CD8-positive, alpha-beta T cell (primary cell): ENCODE measurements at places on chromosomes 2 and 18.

GRCh38 chr2:122112216-122113005 is 357.0 kb downstream of the TSN start:
- no peak for DNase-seq

DNA sequence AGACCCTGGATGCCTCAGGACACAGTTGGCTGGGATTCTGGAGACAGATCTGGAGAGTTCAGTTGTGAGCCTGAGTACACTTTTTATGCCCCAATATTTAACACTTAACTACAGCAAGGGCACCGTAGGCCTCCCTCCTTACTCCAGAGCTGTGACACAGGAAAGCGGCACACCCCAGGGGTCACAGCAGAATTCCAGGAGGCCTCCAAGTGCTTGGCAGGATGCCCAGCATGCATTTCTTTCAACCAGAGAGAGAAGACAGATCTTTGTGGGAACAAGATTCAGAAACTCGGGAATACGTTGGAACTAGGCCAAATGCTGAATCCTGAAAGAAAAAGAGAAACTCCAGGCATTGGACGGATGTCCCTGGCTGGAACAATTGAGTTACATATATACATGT is 199.2 kb upstream of the NT5C1B start:
- no peak for DNase-seq

- DNase-seq: no peak
Measured at GRCh38 chr2:14418115-14418514, 214.4 kb upstream of the LRATD1 start.

DNA sequence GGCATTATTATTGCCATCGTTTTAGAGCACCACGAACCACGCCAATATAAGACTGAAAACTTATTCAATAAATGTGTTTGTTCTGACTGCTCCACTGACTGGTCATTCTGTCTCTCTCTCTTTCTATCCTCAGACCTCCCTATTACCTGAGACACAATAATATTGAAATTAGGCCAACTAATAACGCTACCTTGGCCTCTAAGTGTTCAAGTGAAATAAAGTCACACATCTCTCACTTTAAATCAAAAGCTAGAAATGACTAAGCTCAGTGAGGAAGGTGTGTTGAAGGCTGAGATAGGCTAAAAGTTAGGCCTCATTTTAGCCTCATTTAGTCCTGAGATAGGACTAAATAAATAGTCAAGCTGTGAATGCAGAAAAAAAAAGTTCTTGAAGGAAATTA is 38.8 kb downstream of the G6PC2 start:
- DNase-seq: no peak

DNA sequence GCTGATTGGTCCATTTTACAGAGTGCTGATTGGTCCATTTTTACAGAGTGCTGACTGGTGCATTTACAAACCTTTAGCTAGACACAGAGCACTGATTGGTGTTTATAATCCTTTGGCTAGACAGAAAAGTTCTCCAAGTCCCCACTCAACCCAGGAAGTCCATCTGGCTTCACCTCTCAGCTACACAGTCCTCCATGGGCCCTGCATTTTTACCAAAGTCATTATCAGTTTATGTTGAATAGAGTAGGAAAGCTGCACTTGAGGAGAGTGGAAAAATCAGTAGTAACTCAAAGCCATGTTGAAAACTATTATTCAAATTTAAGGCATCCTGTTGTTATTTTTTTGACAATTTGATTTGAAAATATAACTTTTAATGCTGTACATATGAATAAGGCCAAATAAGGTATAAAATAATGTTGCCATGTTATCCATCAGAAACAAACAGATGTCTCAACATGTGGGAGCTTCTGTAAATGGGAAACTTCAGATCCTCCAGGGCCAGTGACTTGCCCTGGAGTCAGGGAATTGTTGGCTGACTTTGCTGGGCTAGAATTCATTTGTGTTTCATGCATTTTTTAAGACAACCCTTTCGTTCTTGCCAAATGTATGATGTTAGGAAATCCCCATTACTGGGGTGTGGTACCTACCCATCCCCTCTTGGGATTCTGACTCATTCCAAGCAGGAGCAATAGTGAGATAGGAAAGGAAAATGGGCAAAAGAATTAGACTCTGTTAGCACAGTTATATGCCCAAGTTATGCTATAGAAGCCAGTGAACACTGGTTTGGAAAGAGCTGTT is 37.8 kb upstream of the CCDC195 start:
- DNase-seq: no peak

GRCh38 chr2:134582547-134582899 is 136.3 kb downstream of the TMEM163 start:
- no peak for DNase-seq

- no peak for DNase-seq
Measured at GRCh38 chr18:41461114-41461513, 493.9 kb upstream of the PIK3C3 start.

- DNase-seq: no peak
Measured at GRCh38 chr2:43450617-43451016, 145.2 kb downstream of the THADA start.

DNA sequence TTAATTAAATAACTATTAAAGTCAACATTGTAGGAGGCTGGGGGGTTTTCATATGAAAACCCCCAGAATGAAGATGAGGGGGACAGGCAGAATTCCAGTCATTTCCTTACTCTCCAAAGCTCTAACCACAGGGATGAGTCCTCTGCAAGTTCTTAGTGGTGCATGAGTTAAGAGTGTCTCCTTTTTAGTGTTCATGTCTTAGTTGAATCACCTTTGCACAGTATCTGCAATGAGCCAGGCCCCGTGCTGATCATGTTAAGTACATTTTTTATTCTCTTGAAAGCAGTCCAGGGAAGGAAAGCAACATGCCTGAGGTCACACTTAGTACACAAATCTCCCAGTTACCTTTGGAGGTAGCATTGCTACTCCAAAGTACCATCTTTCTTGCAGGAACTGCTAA is 25.7 kb upstream of the MSGN1 start:
- no peak for DNase-seq

DNA sequence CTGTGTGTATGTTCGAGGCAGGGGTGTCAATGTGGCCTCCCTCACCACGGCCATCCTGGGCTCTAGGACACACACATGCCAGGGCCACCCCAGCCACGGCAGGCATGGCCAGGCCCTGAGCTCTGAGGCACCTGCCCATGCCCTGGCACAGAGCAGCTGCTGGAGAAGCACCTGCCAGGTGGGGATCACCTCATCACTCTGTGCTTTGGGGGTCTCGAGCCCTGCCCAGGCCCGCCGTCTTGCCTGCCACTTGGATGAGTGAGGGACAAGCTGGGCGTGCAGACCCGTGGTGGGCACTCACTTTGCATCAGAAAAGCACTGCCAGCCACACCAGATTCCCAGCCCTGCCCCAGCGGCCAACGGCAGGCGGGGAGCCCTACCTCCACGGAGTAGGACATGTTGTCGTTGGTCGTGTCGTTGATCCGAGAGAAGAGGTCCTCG is 33.1 kb downstream of the KIF1A start:
- no peak for DNase-seq

DNA sequence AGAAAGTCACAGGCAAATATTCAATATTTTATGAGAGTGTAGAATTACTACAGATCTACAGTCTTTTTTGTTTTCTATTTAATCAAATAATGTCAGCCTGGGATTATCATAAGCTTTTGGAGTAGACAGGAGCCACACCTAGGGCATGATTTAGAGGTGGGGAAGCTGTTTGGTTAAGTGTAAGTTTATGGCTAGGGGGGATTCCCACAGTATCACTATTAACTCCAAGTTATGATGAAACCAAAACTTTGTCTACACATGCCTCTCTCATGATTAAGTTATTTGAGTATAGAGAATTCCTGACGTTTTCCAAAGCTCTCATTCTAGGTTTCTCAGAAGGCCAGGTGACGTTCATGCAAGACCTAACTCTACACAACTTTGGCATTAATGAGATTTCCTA is 2.1 kb downstream of the SERPINB10 start:
- no peak for DNase-seq

- DNase-seq: no peak
Measured at GRCh38 chr2:120018549-120018948, 5.7 kb downstream of the EPB41L5 start.

- DNase-seq: no peak
Measured at GRCh38 chr2:144443837-144444817, 75.8 kb downstream of the ZEB2 start.

DNA sequence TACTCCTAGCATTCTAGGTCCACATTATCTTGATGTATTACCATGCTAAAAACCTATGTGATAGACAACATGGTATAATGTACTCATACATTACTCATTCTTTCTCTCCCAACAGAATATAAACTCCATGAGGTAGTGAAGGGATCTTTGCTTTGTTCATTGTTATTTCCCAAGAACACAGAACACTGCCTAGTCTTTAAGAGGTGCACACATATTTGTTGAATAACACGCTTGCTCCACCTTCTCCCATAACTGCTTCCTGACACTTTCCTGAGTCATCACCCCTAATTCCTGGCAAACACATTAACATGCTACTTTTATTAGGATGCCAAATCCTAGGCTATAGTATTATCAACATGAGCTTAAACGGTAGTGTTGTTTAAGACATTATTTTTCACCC is 41.3 kb downstream of the REV1 start:
- no peak for DNase-seq

- no peak for DNase-seq
Measured at GRCh38 chr2:176114930-176115625, 1.5 kb upstream of the HOXD10 start.

GRCh38 chr18:77671456-77672167 is 422.0 kb downstream of the GALR1 start:
- DNase-seq: no peak

GRCh38 chr2:187050409-187050998 is 201.5 kb upstream of the ZSWIM2 start:
- DNase-seq: no peak

- no peak for DNase-seq
Measured at GRCh38 chr2:54073796-54074195, 41.6 kb upstream of the ACYP2 start.

GRCh38 chr2:226691255-226691654 is 108.4 kb downstream of the IRS1 start:
- no peak for DNase-seq

DNA sequence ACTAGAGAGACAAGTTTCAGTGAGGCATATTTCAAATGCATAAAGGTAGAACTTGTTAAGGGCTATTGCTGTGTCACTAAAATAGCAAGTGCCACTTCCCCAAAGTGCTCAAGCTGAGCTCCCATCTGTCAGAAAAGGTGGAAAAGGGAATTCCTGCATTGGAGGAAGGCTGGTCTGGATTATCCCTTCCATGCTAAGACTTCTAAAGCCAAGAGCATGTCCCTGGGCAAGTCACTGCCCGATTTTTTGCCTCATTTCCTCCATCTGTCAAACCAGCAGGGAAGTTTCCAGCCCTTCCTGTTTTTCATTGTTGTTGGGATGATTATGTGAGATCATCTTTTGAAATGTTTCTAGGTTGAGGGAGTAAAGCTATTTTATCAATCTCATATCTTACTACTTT is 175.5 kb downstream of the SETBP1 start:
- DNase-seq: no peak

DNA sequence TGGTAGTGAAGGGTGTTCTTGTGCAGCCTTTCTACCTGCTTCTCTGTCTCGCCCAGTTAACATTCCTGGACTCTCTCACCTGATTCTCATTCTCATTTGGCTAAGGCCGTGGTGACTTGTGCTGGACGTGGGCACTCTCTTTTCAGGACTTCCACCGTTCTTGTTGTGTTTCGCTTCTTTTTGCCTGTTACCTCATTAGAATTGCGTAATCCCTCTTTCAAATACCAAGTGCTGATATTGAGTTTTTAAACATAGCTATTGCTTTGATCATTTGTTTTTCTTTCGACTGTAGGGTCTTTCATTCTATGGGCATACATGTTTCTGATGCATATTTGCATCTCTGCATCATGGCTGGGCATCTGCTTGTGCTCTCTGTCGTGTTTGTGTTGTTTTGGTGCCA is 287.0 kb downstream of the ALPK2 start:
- DNase-seq: no peak

- no peak for DNase-seq
Measured at GRCh38 chr2:74374509-74375205, 5.5 kb downstream of the DCTN1 start.

DNA sequence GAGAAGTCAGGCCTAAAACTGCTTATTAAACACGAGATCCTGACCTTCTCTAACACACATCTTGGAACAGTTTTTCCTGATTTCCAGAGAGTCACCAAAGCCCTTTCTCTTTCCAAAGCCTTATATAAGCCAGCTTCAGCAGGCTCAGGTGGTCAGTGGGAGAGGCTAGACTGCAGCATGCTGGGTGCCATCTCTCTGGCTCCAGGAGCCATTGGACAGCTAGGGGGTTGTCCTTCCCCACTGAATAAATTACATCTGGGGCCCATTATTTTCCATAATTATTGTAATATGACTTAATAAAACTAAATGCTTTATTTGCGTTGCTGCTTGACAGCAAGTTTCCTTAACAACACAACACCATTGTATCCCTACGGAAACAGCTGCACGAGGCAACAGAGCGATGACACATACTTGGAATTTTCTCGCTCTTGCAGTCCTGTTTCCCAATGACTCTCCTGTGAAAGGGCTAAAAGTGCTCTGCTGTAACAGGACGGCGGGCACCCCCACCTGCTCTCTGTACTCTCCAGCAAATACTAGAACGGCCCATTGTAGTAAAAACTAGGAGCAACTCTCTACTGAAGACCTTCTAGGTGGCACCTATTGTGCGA is 160.6 kb downstream of the RNF144A start:
- DNase-seq: no peak

DNA sequence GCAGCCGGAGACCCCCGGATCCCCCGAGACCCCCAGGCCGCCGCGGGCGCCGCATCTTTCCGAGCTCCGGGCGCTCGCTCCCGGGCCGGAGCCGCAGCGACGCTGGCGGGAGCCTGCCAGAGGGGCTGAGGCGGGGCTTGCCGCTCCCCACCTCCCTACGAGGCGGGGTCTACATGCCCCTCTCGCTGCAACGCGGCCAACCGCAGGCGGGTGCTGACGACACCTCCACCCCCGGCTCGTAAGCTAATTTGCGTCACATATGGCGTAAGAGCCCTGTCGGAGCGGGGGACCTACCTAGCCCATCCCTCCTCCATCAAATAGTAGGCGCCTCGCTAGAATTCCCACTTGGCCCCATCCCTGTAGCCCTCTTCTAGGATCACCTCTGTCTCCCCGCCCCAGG is at the start of gene PTPRN:
Gene PTPRN, minus strand, starts transcription at position 124 of the 400 bp plus-strand sequence. Its CDS starts 69 bp downstream, at position 55.
- DNase-seq: no peak

GRCh38 chr2:160345071-160345764 is 145.1 kb upstream of the ITGB6 start:
- no peak for DNase-seq

- DNase-seq: no peak
Measured at GRCh38 chr2:73892631-73893329, at the start of gene ACTG2. Gene ACTG2 (plus strand): TSS chr2:73893008. CDS start chr2:73901312, 8,304 bp downstream.
